T-cell (primary cell): ENCODE measurements at places on chromosomes 12 and 14.

GRCh38 chr14:23227566-23227965, 10.2 kb upstream of the RNF212B start:
- H3K27me3 ChIP-seq = no peaks in the 10 kb centered on the region

- no peak overlapping the region for H3K4me3 ChIP-seq
- H3K36me3 ChIP-seq = no peaks in the 10 kb centered on the region
- no peaks in the 10 kb centered on the region for H3K27me3 ChIP-seq
- H3K27ac ChIP-seq = no peak overlapping the region
Observed at GRCh38 chr14:53538316-53538881, 385.3 kb upstream of the DDHD1 start.

DNA sequence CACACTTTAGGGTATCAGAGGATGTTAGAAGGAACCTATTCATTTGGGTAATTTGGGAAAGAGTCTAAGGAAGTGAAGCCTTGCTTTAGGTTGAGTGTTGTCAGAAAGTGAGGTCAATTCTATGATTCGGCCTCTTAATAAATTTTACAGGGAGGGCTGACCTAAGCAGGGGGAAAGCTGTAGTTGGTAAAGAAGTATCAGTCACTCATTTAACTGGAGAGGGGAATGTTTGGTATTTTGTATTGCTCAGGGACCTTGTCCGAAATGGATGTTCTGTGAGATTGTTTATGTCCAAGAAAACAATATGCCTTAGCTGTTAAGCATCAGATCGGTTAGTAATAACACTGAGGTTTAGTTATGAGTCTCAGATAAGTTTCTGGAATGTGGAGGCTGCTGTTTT, 7.3 kb downstream of the CAND1 start:
- DNase-seq = no peak
- no peaks in the 10 kb centered on the region for H3K27me3 ChIP-seq
- peaks cover 19% of the 10 kb centered on the region for H3K4me1 ChIP-seq
- H3K4me3 ChIP-seq = no peak overlapping the region
- H3K27ac ChIP-seq = no peak overlapping the region

GRCh38 chr14:37571391-37571790, 23.7 kb downstream of the FOXA1 start:
- no peaks in the 10 kb centered on the region for H3K27me3 ChIP-seq
- no peak overlapping the region for H3K4me3 ChIP-seq
- no peaks in the 10 kb centered on the region for H3K36me3 ChIP-seq
- no peaks in the 10 kb centered on the region for H3K4me1 ChIP-seq

GRCh38 chr12:124359671-124360581, 65.0 kb downstream of the RFLNA start:
- no peaks in the 10 kb centered on the region for H3K27me3 ChIP-seq
- peaks cover 29% of the 10 kb centered on the region for H3K36me3 ChIP-seq
- DNase-seq = no peak
- no peak overlapping the region for H3K4me3 ChIP-seq
- H3K27ac ChIP-seq = no peak overlapping the region
- H3K4me1 ChIP-seq = no peaks in the 10 kb centered on the region

DNA sequence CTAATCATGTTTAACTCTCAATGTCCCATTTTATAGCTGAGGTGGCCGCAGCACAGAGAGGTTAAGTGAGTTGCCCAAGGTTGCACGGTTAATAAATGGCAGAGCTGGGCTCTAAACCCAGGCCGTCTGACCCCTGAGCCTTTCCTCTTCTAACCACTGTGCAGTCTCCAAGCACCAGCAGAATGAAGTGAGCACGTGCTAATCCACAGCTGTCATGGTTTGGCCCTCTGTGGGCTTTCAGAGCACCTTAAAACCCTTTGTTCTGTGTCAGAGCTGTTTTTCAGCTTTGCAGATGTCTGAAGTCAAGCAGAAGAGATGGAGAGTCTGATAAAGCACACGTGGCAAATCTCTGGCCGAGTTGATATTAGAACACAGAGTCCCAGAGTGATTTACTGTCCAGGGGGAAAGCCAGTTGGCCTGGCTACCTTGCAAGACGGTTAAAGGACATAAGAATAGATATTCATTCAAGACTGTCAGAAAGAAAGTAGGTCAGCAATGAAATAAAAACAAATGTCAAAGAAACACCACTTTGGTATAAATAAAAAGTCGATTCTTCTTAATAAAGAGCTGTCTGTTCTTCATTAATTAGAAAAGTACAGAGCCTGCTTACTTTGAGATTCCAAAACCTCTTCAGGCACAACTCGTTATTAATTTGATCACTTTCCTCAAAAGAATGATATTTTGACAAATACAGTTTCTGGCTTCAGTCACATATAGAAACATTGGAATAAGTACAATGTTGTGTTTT, 107.3 kb downstream of the CRADD start:
- DNase-seq = peak; percentile 2
- no peak overlapping the region for H3K4me3 ChIP-seq
- H3K27ac ChIP-seq = peak overlapping the region; percentile 7
- H3K4me1 ChIP-seq = peaks cover 15% of the 10 kb centered on the region

- H3K27ac ChIP-seq = no peak overlapping the region
- no peak for DNase-seq
- no peaks in the 10 kb centered on the region for H3K27me3 ChIP-seq
- no peak overlapping the region for H3K4me3 ChIP-seq
Observed at GRCh38 chr14:77880056-77880455, 80.1 kb downstream of the ADCK1 start.

DNA sequence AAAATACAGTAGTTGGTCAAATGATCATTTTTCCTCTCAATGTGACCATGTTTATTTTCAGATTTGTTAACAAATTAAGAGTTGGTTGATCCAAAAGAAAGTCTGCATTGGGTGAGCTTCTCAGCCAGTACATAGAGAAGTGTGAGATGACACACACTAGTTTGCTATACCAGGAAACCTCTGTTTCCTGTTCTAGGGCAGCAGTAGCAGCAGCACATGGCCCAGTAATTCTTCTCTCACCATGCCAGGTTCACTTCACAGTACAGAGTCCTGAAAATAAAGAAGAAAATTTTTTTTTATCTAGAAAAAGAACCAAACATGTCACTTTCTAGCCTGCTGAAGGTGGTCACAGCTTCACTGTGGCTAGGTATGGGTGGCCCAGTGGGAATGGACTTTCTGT, 250.2 kb upstream of the OR4E1 start:
- H3K36me3 ChIP-seq = no peaks in the 10 kb centered on the region
- peak overlapping the region; percentile 57 for H3K4me3 ChIP-seq
- peak; percentile 9 for DNase-seq
- peak overlapping the region; percentile 73 for H3K27ac ChIP-seq
- H3K4me1 ChIP-seq = peaks cover 42% of the 10 kb centered on the region

- H3K27ac ChIP-seq = no peak overlapping the region
- no peak for DNase-seq
- H3K27me3 ChIP-seq = no peaks in the 10 kb centered on the region
- no peaks in the 10 kb centered on the region for H3K4me1 ChIP-seq
Observed at GRCh38 chr12:102351322-102351721, 129.0 kb downstream of the IGF1 start.

- no peaks in the 10 kb centered on the region for H3K36me3 ChIP-seq
- no peaks in the 10 kb centered on the region for H3K4me1 ChIP-seq
- H3K4me3 ChIP-seq = no peak overlapping the region
- H3K27me3 ChIP-seq = peaks cover 13% of the 10 kb centered on the region
- DNase-seq = no peak
Observed at GRCh38 chr12:108055141-108055540, 73.9 kb upstream of the WSCD2 start.

DNA sequence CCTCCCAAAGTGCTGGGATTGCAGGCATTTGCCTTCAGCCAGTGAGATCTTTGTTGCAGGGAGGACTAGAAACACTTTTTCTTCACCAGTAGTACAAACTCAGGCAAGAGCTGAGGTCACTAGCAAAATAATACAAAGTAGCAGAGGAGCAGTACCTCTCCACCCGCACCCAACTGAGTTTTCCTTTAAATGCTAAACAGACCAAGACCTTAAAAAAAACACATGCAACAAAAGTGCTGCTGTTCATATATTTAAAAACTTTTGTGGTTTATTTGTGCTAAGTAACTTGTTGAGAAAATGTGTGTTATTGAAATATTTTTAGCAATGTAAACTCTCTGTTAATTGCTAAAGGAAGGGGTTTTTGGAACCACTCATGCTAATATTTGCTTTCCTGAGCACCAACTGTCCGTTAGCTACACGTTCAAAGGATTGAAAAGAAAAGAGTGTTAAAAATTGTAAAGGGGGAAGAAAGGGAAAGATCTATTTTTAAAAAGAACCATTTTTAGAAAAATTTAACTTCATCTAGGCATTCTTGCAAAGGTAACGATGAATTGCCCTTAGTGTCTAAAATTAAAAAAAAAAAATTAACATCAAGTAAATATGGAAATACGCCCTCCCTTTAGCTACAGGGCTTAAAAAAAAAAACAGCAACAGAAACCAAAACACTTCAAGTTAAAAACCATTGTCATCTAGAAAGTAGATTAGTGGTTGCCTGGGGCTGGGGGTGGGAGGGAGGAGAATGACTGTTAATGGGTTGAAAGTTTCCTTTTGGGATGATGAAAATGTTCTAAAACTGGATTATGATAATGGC, 114.0 kb upstream of the KRAS start:
- no peaks in the 10 kb centered on the region for H3K36me3 ChIP-seq
- no peak overlapping the region for H3K4me3 ChIP-seq
- H3K27me3 ChIP-seq = no peaks in the 10 kb centered on the region
- peaks cover 4% of the 10 kb centered on the region for H3K4me1 ChIP-seq
- H3K27ac ChIP-seq = no peak overlapping the region
- no peak for DNase-seq

- no peaks in the 10 kb centered on the region for H3K4me1 ChIP-seq
- no peak overlapping the region for H3K27ac ChIP-seq
- peak overlapping the region; percentile 48 for H3K4me3 ChIP-seq
- H3K27me3 ChIP-seq = peaks cover 4% of the 10 kb centered on the region
- peak; percentile 89 for DNase-seq
Observed at GRCh38 chr12:48903982-48904411, 21.3 kb downstream of the FKBP11 start.

DNA sequence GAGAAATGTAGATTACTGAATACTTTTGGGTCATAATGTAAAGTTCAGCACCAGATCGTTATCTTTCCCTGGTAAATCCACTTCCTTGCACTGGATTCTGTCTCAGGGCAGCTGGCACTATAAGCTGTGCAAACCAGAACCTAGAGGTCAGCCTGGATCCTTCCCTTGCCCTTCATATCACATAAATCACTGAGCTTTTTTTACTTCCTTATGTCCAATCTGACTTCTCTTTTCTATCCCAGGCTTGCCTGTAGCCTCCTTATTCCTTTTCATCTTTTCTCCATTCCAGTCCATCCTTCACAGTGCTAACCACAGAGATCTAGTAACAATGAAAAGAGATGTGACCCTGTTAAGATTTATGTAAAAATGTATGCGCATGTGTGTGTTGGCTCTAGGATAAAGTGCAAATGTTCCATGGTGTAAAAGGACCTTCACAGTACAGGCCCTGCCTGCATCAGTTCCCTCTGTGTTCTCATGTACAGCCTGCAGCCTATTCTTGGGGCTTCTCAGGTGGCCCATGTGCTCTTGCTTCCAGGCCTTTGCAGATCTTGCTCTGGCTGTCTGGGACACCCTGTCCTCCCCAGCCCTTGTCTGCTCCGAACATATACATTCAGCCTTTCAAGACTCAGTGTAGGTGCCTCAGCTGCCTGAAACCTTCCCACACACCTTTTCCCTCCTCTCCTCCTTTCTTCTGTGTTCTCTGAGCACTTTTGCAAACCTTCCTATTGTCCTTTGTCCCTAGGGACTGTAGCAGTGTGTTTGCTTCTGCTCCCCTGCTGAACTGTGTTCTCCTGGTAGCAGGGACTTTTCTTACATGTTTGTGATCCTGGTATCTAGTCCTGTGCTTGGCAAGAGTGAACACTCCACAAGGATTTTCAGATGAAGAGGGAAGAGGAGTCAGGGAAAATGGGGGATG, 30.0 kb downstream of the PELI2 start:
- no peak overlapping the region for H3K4me3 ChIP-seq
- no peaks in the 10 kb centered on the region for H3K36me3 ChIP-seq
- H3K27ac ChIP-seq = no peak overlapping the region

GRCh38 chr12:85260896-85261295, 19.1 kb upstream of the ALX1 start:
- H3K4me3 ChIP-seq = no peak overlapping the region
- H3K4me1 ChIP-seq = no peaks in the 10 kb centered on the region
- H3K36me3 ChIP-seq = no peaks in the 10 kb centered on the region

DNA sequence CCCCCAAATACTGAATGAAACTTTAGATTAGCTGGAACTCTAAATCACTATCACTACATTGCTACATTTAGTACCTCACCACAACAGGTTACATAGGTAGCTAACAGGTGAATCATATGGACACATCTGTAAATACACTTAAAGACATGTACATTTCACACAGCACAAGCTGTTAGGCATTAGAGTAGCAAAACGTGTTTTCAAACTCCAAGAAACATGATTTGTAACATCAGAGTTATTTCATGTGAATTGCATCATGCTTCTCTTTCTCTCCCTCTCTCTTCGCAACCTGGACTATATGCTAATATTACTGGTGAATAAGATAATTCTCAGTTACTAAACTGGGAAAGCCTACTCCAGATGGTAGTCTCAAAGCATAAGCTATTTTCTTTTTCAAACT, 4.3 kb downstream of the SEL1L start:
- no peak for DNase-seq
- H3K27ac ChIP-seq = no peak overlapping the region
- no peak overlapping the region for H3K4me3 ChIP-seq

- DNase-seq = no peak
- H3K4me1 ChIP-seq = no peaks in the 10 kb centered on the region
- no peak overlapping the region for H3K27ac ChIP-seq
- H3K27me3 ChIP-seq = no peaks in the 10 kb centered on the region
- no peaks in the 10 kb centered on the region for H3K36me3 ChIP-seq
- no peak overlapping the region for H3K4me3 ChIP-seq
Observed at GRCh38 chr14:99754141-99755067, 38.8 kb upstream of the EML1 start.

- peak overlapping the region; percentile 41 for H3K4me3 ChIP-seq
- no peaks in the 10 kb centered on the region for H3K36me3 ChIP-seq
- peak overlapping the region; percentile 93 for H3K27ac ChIP-seq
- DNase-seq = peak; percentile 66
Observed at GRCh38 chr14:50060871-50061663, 55.3 kb downstream of the VCPKMT start.

DNA sequence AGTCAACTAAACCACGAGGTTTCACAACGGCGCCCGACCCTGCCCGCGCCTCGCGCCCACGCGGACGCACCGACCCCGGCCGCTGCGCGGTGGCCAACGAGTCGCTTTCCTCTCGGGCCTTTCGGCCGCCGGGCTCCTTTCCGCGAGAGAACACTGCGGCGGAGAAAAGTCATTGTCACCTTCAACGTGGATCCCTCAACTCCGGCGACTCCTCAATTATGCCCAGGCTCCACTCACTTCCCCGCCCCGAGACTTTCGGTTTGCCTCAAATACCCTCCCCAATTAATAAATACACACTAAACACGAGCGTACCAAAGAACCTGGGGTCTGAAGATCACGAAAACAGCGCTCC, 450 bp downstream of the SINHCAF start:
- H3K27me3 ChIP-seq = no peaks in the 10 kb centered on the region
- peaks cover 8% of the 10 kb centered on the region for H3K4me1 ChIP-seq
- peak overlapping the region; percentile 88 for H3K4me3 ChIP-seq
- peak overlapping the region; percentile 87 for H3K27ac ChIP-seq

DNA sequence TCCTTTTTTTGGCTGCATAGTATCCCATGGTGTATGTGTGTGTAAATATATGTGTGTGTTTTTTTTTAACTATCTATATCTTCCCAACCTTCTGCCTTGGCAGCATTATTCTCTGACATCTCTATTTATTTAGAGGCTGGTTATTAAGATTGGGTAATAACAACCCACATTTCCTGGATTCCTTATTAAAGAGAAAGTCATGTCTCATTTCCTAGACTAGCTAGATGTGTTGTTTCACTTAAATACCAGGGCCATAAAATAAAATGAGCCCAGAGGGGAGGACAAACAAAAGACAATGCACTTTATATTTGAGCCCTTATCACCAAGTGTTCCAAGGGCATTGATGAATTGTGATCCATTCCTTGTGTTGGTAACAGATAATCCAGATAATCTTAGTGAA, 169.1 kb downstream of the SLC5A8 start:
- H3K4me3 ChIP-seq = no peak overlapping the region
- H3K27ac ChIP-seq = no peak overlapping the region
- DNase-seq = no peak
- H3K36me3 ChIP-seq = no peaks in the 10 kb centered on the region
- no peaks in the 10 kb centered on the region for H3K4me1 ChIP-seq
